ENCODE measurements at places on chromosomes 12 and 14. TPM values are rescaled to one million over a fixed set of nuclear protein-coding genes. Genes with fewer than 3 reads are reported as not detected.

- no peak for DNase-seq
Measured at GRCh38 chr14:29900609-29901350, 26.9 kb downstream of the PRKD1 start.

- DNase-seq = no peak
Measured at GRCh38 chr14:90753456-90754005, 62.7 kb downstream of the TTC7B start.

Gene AQP2
- not detected for total RNA-seq

DNA sequence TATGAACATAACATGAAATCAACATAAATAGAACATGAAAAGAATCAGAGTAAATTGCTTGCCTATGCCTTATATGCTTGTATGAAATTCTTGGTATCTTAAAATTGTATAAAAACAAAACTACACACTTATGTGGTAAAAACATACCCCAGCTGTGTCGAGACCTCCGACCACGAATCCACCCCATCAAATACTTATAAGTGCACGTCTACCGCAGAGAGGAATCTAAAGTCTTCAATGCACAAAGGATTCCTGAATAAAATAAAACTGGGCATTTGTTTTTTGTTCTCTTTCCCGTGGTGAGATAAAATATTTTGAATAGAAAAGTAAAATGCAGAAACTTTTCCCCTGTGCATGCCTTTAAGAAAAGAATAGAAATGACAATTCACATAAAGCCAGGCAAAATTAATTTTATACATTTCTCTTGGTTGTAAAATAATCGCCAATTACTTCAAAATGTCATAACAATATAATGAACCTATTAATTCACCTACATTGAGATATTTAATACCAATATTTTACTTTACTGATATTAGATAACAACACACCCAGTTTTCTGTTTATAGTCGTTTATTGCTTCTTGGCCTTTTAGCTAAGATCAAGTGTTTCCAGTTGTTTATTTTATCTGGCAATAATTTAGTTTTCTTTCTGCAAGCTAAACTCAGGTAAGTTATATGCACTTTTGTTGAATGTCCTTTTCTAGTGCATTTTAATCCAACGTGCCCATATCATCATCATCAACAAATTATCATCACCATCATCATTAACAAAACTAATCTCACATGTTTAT is 1.0 kb downstream of the KLRK1 start:
- no peak for DNase-seq

Gene POTEM
- total RNA-seq = not detected

Gene LGMN
- total RNA-seq = 62.7 TPM

DNA sequence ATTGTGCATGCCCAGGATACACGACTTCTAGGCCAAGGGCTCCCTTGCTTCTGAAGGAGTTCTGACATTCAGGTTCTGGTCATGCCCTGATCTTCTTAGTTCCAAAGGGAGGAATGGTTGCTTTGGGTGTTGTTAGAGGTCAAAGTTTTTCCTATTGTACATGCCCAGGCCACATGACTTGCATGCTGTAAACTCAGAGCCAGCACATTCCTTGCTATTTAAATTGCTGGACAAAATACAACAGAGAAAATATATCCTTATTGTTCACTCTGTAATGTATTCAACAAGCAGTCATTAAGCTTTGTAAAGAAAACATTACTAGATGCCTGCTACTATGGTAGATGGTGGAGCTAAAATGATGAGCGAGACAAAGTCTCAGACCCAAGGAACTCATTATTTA is 71.2 kb upstream of the COCH start:
- DNase-seq = no peak

DNA sequence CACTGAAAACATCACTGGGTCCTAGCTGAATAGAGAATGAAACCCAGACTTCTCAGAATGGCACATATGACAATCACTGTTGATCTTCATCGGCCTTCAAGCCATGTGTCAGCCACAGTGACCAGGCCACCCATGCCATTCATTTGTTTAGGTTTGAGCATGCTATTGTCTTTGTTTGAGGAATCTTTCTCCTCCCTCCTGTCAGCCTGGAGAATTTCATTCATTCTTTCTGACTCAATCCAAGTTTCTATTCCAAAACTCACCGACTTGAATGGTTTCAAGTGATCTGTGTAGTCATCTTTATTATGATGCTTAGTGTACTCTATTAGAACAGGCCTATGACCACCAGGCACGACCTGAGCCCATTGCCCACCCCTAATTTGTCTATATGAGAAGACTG is 106.3 kb downstream of the ETNK1 start:
- no peak for DNase-seq

DNA sequence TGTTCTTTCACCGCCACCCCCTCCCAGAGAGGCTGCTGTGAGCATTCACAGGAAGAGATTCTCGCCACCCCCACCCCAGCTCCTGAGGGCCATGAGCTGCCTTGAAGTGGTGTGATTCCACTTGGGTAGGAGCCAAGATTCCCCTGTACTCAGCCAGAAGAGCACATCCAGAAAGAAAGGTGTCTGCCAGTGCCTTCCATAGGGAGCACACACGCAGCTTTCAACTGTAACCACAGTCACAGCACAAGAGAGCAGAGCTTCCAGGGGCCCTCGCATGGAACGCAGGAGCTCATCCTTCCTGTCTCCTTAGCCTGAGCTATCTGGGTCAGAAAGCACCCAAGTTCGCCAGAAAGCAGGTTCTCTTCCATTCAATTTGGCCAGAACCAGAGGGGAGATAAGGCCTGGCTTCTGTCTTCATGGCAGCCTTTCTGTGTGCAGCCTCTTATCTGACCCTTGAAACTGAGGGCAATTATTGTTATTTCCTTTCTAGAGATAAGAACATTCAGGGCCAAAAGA is 66.6 kb upstream of the SCN8A start:
- no peak for DNase-seq

- DNase-seq = peak; percentile 34
Measured at GRCh38 chr12:116693286-116694227, 44.3 kb downstream of the SPRING1 start.

Gene IL23A
- under 0.01 TPM for total RNA-seq

All from lung microvascular endothelial cell (primary cell).